B cell (primary cell): ENCODE measurements at places on chromosomes 6 and 20. TPM values are rescaled to one million over a fixed set of nuclear protein-coding genes. Genes with fewer than 3 reads are reported as not detected.

- no peak for DNase-seq
These were observed 86.4 kb upstream of the TENT5A start for GRCh38 chr6:81838724-81839426.

DNA sequence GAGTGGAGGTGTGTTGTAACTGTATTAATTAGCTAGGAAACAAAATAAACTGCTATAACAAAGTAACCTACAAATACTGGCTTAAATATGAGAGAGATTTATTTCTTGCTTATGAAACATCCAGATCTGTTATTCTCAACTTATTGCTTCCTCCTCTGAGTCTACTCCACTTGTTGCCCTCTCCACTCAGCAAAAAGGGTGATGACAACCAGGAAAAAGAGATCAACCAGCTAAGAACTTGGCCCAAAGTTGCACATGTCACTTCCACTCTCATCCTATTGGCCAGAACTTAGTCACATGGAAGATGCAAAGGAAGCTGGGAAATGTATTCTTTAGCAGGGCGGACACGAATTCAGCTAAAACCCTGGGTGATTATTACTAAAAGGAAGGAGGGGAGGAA lies 5.2 kb upstream of the TP53RK start:
- peak; percentile 20 for DNase-seq

NT5E gene
- total RNA-seq, result 23.2 and 24.8 TPM in 2 replicates

DNA sequence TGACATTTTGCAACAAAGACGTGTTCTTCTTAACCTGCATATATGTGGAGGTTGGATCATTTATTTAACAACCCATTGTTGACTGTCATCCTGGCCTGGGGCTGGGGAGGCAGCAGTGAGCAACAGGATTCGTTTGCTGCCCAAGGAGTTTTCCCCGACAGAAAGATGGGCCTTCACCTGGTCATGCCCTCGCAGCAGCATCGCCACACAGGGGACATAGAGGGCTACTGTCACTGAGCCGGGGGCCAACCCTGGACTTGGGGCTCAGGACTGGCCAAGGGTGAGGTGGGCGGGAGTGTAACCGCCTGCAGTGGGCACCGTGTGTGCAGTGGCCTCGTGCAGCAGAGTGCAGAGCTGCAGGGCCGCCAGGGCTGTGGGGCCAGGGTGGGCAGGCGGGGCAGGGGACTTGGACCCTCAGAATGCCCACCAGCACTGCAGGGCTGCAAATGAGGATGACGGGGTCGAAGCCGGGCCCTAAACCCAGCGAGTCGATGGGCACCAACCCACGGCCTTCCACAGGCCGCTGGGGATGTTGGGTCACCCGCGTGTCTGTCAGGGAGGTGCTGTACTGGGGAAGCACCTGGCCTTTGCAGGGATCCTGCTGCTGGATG lies 11.8 kb downstream of the DUSP22 start:
- DNase-seq, result no peak

CST4 gene
- not detected in 2 replicates for total RNA-seq

KHDC1L gene
- total RNA-seq, result not detected in 2 replicates

BPIFB3 gene
- total RNA-seq, result not detected in 2 replicates

KIAA1586 gene
- total RNA-seq, result 16.3 and 17.3 TPM in 2 replicates

- DNase-seq, result no peak
These were observed 152.3 kb upstream of the SCGN start for GRCh38 chr6:25499615-25500235.

DNA sequence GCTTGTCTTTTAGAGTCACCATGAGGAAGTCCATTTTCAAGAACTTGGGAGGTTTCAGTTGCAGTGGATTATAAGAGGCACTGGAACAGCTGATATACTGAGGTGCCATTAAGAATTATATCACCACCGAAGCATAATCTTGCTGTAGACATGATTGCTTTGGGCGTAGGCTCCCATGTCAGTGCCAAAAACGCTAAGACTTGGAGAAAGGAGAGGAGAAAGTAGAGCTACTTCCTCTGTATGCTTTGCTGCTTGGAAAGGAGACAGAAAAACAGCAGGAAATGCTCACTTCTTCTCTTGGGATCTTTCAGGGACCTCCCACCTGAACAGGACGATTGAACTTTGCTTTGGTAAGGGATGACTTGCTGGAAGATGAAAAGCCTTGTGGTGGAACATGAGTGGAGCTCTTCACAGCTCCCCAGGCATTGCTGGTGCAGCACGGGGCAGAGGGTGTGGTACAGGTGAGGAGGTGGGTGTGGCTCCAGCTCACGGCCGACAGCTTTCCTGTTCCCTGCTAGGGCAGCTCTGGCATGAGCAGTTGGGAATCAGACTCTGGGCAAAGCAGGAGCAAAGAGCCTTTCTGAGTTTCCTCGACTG lies 190.4 kb upstream of the JAG1 start:
- no peak for DNase-seq

- no peak for DNase-seq
These were observed 6.9 kb upstream of the RPS6KA2 start for GRCh38 chr6:166633732-166634535.

GRCh38 chr6:158711264-158711663 lies 61.4 kb downstream of the SYTL3 start:
- DNase-seq, result no peak

CAGE1 gene
- 0.32 and 0.34 TPM in 2 replicates for total RNA-seq

GRCh38 chr20:57943950-57944349 lies 234.1 kb upstream of the PMEPA1 start:
- no peak for DNase-seq

DNA sequence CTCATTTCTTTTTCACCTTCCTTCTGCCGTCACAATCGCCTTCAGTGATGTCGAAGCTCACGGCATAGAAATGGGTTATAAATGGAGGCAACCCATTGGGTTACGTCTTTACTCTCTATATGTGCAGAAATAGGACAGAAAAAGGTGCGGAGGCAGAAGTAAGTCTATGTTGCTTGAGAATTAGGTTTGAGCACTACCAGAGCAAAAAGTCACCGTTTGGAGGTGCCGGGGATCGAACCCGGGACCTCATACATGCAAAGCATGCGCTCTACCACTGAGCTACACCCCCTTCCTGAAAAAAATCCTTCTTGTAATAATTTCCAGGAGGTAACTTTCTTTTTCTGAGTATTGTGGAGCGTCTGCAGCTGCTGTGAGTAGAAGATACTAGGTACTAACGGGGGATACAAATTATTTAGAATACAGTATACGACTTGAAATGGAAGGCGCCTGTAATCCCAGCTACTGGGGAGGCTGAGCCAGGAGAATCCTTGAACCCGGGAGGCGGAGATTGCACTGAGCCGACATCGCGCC lies 134.2 kb downstream of the TRIM27 start:
- DNase-seq, result peak; percentile 26

DNA sequence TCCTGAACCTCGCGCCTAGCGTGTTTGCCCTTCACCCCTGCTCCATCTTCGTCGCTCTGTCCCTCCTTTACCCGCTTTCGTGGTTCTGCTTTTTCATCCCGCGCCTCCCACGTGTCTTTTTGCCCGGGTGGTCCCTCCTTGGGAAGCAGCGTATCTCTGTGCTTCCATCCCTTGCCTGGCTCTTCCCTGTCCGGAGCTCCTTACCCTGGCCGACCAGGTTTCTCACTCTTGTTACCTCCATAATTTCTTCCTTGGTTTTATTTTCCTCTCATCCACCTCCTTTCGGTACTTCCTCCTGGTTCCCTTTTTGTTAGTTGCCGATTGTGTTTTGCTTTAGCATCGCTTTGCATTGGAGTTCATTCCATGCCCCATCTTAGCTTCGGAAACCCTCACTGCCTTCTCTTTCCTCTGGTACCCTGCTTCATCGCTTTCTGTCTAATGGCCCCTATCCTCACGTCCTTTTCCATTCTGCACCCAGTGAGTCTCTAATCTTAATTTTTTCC lies 735 bp downstream of the FAM135A start:
- DNase-seq, result peak; percentile 68

DNA sequence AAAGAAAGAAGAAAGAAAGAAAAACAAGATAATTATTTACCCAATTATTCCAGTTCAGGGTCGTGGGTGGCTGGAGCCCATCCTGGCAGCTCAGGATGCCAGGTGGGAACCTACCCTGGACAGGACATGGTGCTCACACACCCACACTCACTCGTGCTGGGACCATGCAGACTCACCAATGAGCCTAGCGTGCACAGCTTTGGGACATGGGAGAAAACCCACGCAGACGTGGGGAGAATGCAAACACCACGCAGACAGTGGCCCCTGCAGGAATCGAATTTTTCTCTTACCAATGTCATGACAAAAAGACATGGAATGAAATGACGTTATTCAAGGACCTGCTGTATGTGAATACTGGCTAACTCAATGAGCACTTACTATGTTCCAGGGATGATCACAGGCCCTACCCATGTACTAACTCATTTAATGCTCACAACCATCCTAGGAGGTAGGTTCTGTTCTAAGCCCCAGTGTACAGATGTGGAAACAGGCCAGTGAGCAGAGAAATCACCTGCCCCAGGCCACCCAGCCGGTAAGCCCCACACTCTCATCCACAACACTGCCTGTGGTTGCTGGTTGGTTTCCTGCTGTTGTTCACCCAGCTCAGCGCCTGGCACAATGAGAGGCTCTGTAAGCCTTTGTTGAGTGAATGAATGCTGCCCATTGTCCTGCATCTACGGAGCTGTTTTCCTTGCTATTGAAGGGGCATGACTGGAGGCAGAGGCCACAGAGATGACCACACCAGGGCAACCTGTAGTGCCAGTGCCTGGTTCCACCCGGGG lies 6.8 kb upstream of the PI16 start:
- DNase-seq, result peak; percentile 69

GRCh38 chr20:16601047-16601446 lies 27.8 kb upstream of the KIF16B start:
- no peak for DNase-seq

KIFC1 gene
- 0.70 and 0.79 TPM in 2 replicates for total RNA-seq
